Cortex of kidney (tissue), 1 donor: ENCODE measurements at places on chromosomes 11 and 22.

DNA sequence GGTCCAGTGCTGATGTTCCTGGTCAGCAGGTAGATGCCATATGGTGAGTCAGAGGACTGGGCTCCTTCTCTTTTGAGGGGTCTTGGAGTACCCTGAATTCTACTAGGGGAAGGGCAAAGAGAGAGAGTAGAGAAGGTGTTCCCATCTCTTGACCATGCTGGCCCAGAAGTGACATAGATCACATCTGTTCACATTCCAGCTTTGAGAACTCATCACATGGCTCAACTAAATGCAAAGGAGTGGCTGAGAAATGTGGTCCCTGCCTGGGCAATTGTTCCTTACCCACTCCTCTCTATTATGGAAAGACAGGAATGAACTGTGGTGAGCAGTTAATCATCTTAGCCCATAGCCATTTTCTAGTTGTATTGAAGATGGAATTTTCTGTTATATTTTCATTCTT, 105.4 kb upstream of the TIMP3 start:
- no peak for DNase-seq

DNA sequence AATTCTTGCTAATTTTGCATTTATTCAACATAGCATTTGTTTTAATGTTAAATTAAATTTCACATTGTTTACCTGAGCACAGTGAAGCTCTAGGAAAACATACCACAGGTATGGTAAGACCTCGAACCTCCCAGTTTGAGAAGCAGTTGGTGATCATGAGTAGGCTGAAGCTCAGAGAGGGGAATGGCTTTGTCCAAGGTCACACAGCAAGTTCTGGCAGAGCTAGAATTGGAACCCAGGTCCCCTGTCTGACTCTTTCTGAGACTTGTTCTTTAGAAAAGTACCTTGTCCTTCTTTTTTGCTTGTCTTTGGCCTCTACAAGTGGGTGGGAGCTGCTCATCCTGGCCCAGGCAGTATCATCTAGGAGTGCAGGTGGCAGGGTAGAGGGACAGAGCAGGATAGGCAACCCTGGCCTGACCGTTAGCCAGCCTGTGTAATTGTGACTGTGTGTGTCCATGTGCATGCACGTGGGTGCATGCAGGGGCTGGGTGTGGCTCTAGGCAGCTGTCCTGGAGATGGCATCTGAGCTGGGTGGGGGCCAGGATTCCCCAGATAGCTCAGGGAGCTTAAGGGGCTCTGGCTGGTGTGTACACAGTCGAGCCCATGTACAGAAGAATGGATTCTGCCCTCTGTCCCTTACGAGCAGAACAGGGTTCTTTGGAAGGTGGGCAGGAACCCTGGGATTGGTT, 21.6 kb downstream of the PHLDB1 start:
- DNase-seq = no peak

GRCh38 chr11:112555491-112556364, 295.1 kb upstream of the PLET1 start:
- no peak for DNase-seq

GRCh38 chr11:128738942-128739341, 45.1 kb downstream of the FLI1 start:
- no peak for DNase-seq

- DNase-seq = no peak
Measured at GRCh38 chr11:26227301-26227746, 104.6 kb upstream of the ANO3 start.

DNA sequence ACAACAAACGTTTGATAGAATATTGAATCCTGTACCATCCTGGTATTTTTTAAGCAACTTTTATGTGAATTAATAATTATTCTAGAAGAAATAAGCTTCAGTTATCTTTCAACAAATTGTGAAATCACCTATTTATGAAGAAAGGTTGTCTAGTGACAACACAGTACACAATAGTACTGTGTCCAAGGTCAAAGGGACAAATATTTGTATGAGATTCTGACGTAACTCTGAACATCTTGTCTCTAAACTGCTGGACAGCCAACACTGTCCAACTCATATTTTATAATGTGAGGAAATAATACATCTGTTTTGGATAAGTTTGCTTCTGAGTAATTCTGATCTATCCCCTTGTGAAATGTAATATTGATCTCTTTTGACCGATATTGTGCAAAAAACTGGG, 18.9 kb downstream of the CASP5 start:
- no peak for DNase-seq

DNA sequence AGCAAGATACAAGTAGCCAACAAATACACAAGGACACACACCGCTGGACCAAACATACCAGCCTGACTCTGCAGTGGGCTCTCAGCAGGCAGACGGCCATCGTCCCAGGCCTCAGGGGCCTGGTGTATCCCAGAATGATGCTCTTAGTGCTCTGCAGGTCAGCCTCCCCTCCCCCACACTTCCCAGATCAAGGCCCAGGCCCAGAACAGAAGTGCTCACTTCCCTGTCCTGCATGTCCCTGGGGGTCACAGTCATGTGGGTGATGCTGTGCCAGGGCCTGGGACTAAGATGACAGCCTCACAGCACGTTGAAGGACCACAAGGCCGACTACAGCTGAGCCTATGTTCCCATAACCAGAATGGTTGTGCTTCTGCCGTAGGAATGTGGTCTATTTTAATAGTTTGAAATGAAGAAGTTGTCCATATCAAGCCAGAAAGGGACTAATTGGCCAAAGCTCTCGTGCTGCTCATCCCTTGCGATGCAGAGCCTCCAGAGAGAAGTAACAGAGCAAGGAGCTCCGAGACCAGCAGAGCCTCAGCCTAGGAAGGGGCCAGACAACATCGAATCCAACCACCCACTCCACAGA, 48.6 kb downstream of the GAB4 start:
- DNase-seq = no peak

DNA sequence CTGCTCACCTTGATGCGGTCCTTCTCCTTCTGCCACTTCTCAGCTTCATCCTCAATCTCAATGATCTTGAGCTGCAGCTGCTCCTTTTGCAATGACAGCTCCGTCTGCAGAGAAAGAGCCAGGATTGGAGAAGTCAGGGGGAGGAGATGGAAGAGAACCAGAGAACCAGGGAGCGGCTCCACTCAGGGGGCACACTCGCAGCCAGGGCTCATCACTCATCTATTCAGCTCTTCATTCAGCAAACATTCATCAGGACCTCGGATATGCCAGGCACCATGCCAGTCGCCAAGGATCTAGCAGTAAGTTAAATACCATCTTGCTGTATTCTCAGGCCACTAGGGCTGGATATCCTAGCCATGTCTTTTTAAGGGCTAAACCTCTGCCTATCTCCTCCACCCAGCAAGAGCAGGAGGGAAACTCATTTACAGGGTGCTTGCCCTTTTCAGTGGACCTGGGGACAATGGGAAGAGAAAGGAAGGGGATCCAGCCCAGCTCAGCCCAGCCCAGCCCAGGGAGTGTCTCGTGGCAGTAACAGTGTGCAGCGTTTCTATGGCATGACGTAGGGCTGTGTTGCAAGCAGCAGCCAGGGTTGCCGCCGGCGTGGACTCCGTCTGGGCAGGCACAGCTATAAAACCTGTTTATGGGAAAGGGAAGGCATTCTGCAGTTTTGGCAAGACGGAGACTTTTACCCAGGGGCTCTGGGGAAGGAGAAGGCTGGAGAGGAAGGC, 9.4 kb downstream of the TRIM29 start:
- DNase-seq = no peak

DNA sequence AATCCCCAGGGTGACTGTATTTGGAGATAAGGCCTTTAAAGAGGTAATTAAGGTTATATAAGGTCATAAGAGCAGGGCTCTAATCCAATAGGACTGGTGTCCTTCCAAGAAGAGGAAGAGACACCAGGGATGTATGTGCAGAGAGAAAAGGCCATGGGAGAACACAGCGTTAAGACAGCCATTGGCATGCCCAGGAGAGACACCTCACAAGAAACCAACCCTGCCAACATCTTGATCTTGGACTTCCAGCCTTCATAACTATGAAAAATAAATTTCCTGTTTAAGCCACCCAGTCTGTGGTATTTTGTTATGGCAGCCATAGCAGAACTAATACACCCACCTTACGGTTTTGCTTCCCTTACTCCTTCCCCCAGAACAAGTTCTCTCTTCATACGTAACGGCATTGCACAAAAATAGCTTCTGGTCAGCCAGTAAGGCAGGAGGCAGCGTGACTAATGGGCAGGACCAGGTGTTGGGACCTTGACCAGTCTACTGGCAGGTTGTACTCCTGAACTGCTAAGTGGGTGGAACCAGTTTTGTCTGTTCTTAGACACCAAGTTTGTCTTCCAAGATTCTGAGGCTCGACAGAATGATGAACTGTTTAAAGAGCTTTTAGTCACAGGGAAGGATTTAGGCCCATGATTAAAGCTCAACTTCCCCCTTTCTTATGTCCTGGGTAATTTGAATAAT, 31.9 kb upstream of the UPB1 start:
- no peak for DNase-seq

- no peak for DNase-seq
Measured at GRCh38 chr11:88089134-88089533, 86.1 kb downstream of the RAB38 start.

DNA sequence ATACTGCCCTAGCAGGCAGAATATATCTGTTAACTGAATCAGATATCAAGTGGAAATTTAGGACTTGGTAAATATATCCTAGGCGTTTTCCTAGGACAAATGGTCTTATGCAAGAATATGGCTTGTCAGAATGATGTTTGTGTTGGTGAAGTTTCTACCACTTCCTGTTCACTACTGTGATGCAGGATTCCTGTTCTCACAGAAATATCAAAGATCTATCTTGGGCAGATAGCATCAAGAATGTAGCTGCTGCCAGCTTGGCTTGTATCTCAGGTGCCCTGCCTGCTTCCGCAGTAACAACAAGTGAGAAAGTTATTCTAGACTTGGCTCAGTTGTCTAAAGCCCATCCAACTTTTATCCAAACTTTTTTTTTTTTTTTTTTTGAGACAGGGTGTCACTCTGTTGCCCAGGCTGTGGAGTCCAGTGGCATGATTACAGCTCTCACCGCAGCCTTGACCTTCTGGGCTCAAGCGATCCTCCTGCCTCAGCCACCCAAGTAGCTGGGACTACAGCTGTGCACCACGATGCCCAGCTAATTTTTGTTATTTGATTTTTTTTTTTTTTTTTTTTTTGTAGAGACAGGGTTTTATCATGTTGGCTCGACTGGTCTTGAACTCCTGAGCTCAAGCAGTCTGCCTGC, 61.3 kb downstream of the PPME1 start:
- DNase-seq = no peak

DNA sequence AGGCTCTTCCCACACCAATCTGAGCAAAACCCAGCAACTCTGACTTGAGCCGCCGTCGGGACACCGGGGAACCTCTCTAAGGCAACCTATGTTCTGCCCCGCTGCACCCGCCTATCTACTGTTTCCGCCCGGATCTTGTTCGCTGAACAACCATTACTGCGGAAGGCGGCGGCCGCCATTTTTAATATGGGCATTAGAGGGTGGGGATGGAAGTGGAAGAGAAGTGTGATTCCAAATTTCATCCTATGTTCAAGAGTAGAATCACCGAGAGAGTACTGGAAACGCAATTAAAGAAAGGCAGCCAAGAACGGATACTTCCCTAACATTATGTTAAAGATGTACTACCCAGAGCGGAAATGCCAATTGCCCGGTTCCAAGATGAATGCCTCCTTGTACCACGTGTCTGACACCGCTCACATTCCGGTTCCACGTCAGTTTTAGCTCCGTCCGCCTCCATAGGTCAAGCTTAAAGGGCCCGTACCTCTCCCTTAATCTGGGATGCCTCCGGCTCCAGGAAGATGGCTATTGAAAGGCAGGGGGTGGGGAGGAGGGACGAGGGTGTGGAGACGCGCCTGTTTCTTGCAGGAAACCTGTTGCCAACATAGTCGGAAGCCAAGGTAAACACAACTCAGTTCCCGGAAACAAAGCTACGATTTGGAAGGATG, at the start of gene DPAGT1:
Gene DPAGT1 (minus strand): TSS at position 95 of the 665 bp plus-strand sequence. CDS start 198 bp downstream, outside the sequence.
- no peak for DNase-seq

- DNase-seq = no peak
Measured at GRCh38 chr11:34284156-34284555, 73.7 kb downstream of the ABTB2 start.

GRCh38 chr11:119416606-119417580, 6.1 kb downstream of the THY1 start:
- DNase-seq = no peak

- no peak for DNase-seq
Measured at GRCh38 chr22:48664586-48664985, 1163.1 kb downstream of the BRD1 start.

DNA sequence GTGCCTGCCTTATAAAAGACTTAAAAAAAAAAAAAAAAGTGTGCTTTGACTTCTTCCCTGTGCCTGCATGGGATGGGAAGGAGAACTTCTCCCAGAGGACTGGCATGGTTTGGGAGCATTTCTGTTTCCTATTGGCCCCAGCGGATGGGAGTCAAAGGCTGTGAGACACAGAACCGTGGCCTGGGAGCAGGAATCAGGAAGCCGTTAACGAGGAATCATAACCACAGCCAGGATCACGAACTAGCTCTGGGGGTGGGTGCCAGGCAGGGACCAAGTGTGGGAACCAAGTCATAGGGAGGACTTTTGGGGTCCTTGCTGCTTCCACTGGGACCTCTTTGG, 526 bp downstream of the C1QTNF6 start:
- DNase-seq = no peak

DNA sequence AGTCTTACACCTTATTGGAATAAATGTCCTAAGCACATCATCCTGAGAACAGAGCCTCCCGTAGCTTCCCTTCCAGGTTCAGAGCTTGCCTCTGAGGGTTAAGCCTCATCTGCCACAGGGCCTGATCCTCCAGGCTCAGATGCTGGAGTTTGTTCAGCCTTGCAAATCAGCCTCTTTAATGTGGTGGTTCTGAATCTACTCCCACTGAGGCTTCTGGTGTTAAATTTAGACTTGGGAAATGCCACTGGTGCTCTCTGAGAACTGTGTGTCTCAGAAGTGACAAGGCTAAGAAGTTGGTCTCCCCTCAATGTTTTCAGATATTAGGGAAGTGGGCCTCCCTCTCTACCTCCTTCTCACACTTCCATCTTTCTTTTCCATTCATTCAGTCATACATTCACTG, 68.7 kb downstream of the CCDC81 start:
- no peak for DNase-seq

- no peak for DNase-seq
Measured at GRCh38 chr11:5196067-5196466, 4.4 kb downstream of the OR51V1 start.
